NCI-H1105 (cell line): ENCODE measurements at places on chromosomes 12 and 14.

GRCh38 chr12:103994235-103994634 lies 28.6 kb downstream of the TDG start:
- no peak for DNase-seq

GRCh38 chr14:59871166-59871495 lies 555 bp upstream of the RTN1 start:
- no peak for DNase-seq

DNA sequence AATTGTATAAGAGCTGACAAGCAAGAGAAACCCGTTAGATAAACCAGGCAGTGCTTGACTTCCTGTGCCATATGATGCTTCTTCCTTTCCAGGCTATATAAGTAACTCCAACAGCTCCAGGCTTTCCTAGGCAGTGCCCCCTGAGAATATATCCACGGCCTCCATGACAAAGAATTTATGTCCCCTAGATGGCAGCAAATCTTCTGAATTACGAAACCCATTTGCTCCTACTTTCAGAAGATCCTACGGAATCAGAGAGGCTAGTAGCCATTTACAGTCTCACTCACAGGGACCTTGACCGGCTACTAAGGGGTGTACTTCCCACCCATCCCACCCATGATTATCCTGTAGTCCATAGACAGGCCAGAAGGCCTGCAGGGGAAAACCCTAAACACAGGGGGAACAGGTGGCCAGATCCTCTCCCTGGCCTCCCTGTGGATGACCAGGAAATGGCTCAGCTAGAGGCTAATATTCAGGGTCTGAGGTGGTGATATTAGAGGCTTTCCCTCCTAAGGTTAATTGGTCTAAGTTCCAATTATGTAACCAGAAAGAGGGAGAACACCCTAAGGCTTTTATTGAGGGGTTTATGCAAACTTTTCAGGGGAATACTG lies 77.2 kb upstream of the DCD start:
- DNase-seq, result peak; percentile 2

GRCh38 chr12:57046947-57047890 lies 2.7 kb downstream of the MYO1A start:
- no peak for DNase-seq

DNA sequence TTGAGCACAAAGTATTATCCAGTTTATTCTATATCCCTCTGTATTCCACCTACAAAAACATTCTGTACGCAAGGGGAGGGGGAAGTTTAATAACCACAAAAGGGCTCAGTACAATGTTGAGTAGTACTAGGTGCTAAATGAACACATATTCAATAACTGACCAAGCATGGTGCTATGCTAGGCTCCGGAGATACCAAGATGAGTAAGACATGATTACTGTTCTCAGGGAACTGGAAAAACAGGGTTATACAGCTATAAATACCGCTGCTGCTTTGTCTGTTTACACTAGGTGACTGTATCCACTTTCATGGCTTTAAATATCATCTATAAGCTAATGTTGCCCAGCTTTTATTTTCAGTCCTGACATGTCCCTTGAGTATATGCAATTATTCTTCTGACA lies 135.8 kb downstream of the INSM2 start:
- no peak for DNase-seq
